Activated CD8-positive, alpha-beta T cell treated with anti-CD3 and anti-CD28 coated beads, Interleukin-2, amount 10 ng/mL, durations not matched to agents 7 days and 5 days (primary cell): ENCODE measurements at places on chromosomes 1 and 21. TPM values are rescaled to one million over a fixed set of nuclear protein-coding genes. Genes with fewer than 3 reads are reported as not detected.

DNA sequence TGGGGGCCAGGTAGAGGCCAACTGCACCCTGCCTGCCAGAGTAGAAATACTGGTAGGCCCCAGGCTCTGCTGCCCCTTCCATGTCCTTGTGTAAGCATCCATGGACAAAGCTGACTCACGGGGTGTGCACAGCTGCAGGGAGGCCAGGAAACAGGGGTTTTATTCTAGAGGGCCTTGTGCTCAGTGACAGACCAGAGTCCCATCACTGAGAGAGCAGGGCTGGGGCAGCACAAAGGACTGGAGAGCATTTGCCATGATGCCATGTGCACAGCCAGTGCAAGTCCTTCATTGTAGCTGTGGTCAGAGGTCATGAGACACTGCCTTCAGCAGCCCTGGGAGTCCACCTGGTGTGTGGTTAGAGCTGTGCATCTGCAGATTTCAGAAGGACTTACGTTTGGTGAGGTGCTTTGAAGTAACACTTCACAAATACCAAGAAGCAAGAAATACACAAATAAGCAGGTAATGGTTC is 8.1 kb downstream of the ARF1 start:
- DNase-seq = no peak
- H3K27ac ChIP-seq = peak overlapping the region; percentile 15
- H3K4me1 ChIP-seq = peaks cover 67% of the 10 kb centered on the region
- no peak overlapping the region for H3K4me3 ChIP-seq

DNA sequence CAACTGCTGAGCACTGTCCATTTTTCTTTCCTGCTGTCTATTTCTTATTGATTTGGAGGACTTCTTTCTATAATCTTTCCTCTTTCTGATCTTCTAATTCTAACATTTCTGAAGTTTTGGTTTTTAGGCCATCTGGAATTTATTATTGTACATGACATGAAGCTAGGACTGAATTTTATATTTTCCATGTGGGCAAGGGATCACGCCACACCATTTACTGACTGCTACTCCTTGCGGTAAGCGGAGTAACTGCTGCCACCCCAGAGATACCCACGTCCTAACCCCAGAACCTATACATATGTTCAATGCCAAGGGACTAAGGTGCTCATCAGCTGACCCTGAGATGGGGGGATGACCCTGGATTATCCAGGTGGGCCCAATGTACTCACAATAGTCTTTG is 70.6 kb downstream of the NPHP4 start:
- no peaks in the 10 kb centered on the region for H3K4me1 ChIP-seq
- no peak overlapping the region for H3K27ac ChIP-seq
- H3K4me3 ChIP-seq = no peak overlapping the region
- no peaks in the 10 kb centered on the region for H3K27me3 ChIP-seq
- peaks cover under 1% of the 10 kb centered on the region for H3K36me3 ChIP-seq

GRCh38 chr1:226589008-226589733 is 40.6 kb downstream of the STUM start:
- H3K27ac ChIP-seq = no peak overlapping the region
- peaks cover 3% of the 10 kb centered on the region for H3K27me3 ChIP-seq
- no peak for DNase-seq
- no peak overlapping the region for H3K4me3 ChIP-seq
- no peaks in the 10 kb centered on the region for H3K36me3 ChIP-seq

DNA sequence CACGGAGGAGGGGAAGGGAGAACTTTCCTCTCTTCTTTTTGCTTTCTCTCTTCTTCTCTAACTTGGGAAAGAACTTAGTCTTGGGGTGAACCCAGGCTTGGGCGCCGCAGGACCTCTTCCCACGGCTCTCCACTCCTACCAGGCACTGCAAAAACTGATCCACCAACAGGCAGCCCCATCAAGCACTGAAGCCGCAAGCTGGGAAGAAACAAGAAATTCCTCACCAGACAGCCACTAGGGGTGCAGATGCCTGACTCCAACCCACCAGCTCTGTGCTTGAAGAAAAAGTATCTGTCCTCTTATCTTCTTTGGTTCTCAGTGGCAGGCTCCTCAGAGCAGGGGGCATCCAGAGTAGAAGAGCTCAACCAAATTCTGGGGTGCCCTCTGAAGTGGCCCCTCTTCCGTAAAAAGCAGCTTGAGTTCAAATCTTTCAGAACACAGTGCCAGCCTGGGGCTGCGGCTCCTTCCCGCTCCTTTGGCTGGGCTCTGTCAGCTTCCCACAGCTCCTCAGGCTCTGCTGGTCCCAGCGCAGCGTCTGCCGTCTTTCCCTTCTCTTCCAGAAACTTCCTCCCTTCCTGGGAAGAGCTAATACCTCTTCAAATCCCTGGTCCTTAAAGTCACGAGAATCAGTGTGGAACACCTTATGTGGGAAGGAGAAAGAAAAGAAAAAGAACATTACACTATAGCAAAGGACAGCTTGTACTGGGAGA is 2.4 kb downstream of the SLC41A1 start:
- peaks cover 10% of the 10 kb centered on the region for H3K36me3 ChIP-seq
- no peak overlapping the region for H3K4me3 ChIP-seq
- H3K4me1 ChIP-seq = peaks cover 52% of the 10 kb centered on the region
- no peak overlapping the region for H3K27ac ChIP-seq
- peaks cover 7% of the 10 kb centered on the region for H3K27me3 ChIP-seq
- no peak for DNase-seq

DNA sequence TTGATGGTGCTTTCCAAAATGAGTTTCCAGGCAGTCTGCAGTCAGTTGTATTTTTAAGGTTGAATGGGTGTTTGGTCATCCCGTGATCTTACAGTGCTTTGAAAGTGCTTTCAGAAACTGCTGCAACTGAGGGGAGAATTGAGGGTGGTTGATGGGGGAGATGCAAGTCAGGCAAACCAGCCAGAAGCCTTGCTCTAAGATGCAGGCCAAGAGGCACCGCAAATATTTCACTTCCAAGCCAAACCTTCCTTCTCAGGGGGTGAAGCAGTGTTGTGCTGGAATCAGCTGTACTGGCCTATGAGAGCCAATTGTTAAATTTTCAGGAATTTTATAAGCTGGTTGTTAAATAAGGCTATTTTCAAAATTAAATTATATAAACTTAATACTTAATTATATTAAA is 151.6 kb downstream of the KCNJ6 start:
- DNase-seq = no peak
- H3K27me3 ChIP-seq = no peaks in the 10 kb centered on the region
- no peaks in the 10 kb centered on the region for H3K36me3 ChIP-seq
- no peak overlapping the region for H3K4me3 ChIP-seq
- no peak overlapping the region for H3K27ac ChIP-seq
- no peaks in the 10 kb centered on the region for H3K4me1 ChIP-seq

- H3K27me3 ChIP-seq = no peaks in the 10 kb centered on the region
- no peaks in the 10 kb centered on the region for H3K36me3 ChIP-seq
- H3K4me3 ChIP-seq = no peak overlapping the region
- no peaks in the 10 kb centered on the region for H3K4me1 ChIP-seq
Observed at GRCh38 chr1:241074507-241074906, 282.5 kb downstream of the RGS7 start.

DNA sequence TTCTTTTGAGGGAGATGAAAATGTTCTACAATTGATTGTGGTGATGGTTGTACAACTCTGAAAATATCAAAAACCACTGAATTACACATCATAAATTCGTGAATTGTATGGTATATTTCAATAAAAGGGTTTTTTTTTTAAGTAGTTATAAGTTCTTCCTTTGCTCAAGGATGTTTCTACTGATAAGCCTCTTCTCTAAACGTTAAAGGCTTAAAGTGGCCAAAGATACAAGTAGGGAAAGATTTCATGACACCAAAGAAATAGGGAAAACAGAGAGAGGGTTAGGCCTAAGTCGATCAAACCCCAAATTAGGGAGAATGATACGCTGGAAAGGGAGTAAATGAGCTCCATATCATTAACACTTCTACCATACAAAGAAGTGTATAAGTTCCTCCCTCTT is 4.1 kb downstream of the KDM5B start:
- H3K4me3 ChIP-seq = no peak overlapping the region
- H3K36me3 ChIP-seq = peaks cover 18% of the 10 kb centered on the region
- peaks cover 60% of the 10 kb centered on the region for H3K4me1 ChIP-seq
- no peak for DNase-seq

- no peak for DNase-seq
- H3K4me3 ChIP-seq = no peak overlapping the region
- H3K27me3 ChIP-seq = peaks cover 15% of the 10 kb centered on the region
- no peaks in the 10 kb centered on the region for H3K4me1 ChIP-seq
Observed at GRCh38 chr1:157315544-157315943, 177.3 kb upstream of the ETV3 start.

CD244 gene
- total RNA-seq = 15.5 TPM

KIF1B gene
- total RNA-seq = 9.2 TPM

JUN gene
- total RNA-seq = 107 TPM

ADGRL2 gene
- not detected for total RNA-seq

KLF17 gene
- total RNA-seq = not detected

TCEA3 gene
- 11.4 TPM for total RNA-seq
